Substantia nigra (tissue), 51 donors: ENCODE measurements at places on chromosomes 3 and 15.

DNA sequence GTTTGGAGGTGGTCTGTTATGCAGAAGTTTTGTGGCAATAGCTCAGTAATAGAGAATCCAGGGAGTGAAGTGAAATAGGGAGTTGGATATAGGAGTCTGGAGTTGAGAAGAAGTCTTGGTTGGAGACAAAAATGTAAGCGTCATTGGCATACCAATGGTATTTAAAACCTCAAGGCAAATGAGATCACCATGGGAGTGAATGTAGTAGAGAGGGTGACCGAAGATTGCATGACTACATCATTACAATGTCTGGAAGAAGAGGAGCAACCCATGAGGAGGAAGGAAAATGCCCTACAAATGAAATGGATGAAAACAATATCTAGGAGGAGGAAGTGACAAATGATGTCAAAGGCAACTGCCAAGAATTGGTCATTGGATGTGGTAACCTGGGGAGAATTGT lies 54.4 kb downstream of the CNTN4 start:
- no peak for DNase-seq

DNA sequence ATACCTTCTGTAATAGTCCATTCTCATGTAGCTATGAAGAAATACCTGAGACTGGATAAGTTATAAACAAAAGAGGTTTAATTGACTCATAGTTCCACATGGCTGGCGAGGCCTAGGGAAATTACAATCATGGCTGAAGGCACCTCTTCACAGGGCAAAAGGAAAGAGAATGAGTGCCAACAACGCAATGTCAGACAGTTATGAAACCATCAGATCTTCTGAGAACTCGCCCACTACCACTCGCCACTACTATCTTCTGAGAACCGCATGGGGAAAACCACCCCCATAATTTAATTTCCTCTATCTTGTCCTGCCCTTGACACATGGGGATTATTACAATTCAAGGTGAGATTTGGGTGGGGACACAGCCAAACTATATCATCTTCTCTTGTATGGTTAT lies 406.8 kb upstream of the CBLB start:
- no peak for DNase-seq

- no peak for DNase-seq
Measured at GRCh38 chr3:61268644-61269043, 17.4 kb upstream of the FHIT start.

GRCh38 chr3:46110701-46111493 lies 83.6 kb upstream of the XCR1 start:
- no peak for DNase-seq

DNA sequence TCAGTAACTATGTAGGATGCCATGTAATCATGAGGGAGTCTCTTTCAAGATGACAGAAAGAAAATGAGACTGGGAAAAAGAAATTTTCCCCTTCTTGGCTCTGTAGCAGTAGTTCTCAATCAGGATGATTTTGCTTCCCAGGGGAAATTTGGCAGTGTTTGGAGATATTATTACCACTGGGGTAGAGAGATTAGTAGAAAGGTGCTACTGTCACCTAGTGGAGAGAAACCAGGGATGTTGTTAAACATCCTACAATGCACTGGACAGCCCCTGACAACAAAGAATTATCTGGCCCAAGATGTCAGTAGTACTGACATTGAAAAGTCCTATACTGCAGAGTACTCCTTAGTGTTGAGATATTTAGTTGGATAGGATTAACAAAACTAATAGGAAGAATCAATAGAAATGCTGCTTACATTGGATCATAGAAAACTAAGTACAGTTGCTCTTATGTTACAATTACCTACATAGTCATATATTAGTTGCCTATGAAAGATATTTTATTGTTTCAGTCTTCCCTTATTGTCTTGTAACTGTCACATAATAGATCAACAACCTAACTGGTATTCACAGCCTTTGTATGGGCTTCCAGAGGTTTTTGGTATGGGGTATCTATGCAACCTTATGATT lies 433.3 kb downstream of the RAP2B start:
- DNase-seq = no peak

- no peak for DNase-seq
Measured at GRCh38 chr15:94256511-94256910, 25.1 kb downstream of the MCTP2 start.
